ENCODE measurements at places on chromosomes 5 and 9.
A peak's percentile ranks its signal among the peaks of the same experiment; 100 is the strongest.

DNA sequence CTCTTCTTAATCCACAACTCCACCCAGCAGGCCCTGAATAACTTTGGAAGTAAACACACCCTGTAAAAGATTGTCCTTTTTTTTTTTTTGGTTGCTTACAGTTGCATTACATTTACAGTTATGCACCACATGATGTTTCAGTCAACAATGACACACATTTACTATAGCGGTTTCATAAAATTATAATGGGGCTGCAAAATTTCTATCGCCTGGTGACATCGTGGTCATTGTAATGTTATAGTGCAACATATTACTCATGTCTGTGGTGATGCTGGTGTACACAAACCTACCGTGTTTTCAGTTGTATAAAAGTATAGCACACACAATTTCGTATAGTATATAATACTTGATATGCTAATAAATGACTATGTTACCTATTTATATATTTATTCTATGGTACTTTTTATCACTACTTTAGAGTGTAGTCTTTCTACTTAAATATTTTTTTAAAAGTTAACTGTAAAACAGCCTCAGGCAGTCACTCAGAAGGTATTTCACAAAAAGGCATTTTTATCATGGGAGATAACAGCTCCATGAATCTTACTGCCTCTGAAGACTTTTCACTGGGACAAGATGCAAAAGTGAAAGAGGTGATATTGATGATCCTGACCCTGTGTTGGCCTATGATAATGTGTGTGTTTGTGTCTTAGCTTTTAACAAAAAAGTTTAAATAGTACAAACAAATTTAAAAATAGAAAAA lies 695.4 kb upstream of the CDH18 start:
- no peak for DNase-seq

- peak; percentile 56 for DNase-seq
Observed at GRCh38 chr5:10695055-10695649, 65.9 kb downstream of the DAP start.

DNA sequence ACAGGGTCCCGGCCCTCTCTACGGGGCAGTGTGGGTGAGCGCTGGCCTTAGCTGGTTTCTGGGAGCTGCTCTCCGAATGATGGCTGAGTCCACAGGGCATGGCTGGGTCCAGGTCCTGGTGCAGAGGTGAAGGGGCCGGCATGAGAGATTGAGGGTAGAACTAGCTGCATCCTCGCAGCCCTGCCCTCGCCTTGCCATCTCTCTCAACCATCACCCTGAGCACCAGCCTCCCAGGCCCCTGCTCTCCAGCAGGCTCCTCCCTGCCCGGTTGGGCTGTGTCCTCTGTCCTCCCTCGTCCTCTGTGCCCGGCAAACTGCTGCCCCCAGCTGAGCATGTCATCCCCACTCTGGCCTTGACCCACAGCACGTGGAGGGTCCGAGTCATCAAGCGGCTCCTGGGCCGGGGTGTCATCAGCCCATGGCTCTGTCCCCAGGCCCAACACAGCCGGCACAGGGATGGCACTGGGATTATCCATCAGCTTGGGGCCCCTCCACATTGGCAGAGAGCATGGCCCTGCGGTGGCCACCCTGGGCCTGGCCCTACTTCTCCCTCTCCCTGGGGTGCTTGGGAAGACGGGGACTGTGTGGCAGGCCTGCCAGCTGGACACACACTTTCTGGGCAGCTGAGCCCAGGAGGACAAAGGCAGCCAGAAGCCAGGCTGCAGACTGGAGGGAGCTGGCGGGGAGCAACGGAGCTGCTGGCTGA lies 8.4 kb downstream of the FLT4 start:
- DNase-seq, result no peak

DNA sequence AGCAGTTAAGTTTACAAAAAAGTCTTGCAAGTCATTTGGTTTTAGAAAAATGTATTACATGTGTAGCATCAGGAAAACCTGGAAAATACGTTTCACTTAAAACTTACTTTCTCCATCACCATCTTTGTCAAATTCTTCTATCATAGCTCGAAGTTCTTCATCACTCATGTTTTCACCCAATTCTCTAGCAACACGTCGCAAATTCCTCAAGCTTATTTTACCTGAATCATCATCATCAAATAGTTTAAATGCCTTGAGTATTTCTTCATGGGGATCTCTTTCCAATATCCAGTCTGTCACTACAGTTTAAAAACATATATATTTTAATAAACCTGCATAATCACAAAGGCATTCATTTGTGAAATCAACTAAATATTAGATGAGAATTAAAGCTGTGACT lies 10.3 kb downstream of the CETN3 start:
- DNase-seq, result no peak

DNA sequence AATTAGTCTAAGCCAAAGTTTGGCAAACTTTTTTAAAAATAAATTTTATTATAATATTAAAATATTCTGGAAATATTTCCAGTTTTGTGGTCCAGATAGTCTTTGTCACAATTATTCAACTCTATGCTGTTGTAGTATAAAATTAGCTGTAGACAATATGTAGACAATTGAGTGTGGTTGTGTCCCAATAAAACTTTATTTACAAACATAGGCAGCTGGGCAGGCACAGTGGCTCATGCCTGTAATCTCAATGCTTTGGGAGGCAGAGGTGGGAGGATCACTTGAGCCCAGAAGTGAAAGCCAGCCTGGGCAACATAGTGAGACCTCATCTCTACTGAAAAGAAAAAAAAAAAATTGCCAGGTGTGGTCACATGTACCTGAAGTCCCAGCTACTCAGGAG lies 150.5 kb upstream of the EPB41L4A start:
- no peak for DNase-seq

Data from GM13977 (cell line).